ENCODE measurements at places on chromosomes 4 and X. TPM values are rescaled to one million over a fixed set of nuclear protein-coding genes. Genes with fewer than 3 reads are reported as not detected.

GRCh38 chrX:100407784-100408712, 2.0 kb downstream of the PCDH19 start:
- DNase-seq: no peak

GRCh38 chrX:40108162-40108958, 10.6 kb upstream of the BCOR start:
- DNase-seq: no peak

GRCh38 chr4:178937130-178937529, 1494.9 kb upstream of the AGA start:
- no peak for DNase-seq

DNA sequence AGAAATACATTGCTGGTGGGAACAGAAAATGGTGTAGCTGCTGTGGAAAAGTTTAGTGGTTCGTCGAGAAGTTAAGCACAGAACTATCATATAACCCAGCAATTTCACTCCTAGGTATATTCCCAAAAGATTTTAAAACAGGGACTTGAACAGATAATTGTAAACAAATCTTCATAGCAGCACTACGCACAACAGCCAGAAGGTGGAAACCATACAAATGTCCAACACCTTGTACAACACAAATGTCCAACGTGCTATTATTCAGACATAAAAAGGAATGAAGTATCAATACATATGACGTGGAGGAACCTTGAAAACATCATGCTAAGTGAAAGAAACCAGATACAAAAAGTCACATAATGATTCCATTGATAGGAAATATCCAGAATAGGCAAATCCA, 37.9 kb downstream of the CUL4B start:
- DNase-seq: no peak

DNA sequence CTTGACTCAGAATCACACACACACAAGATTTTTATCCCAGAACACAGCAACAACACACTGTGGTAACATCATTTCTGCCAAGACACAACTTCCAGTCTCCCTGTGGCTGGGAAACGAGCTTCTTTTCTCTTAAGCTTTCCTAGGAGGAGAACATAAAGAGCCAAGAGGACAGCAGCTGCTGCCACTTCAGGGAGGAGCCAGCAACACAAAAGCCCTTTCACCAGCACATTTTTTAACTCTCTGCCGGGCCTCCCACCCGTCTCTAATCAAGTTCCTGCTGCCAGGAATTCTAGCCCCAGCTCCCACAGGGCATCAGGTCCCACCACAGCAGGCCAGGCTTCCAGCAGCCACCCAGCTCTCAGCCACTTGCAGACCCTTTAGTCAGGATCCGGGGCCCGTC, 22.4 kb downstream of the FAT1 start:
- DNase-seq: no peak

- DNase-seq: no peak
These were observed 190.9 kb upstream of the PACRGL start for GRCh38 chr4:20509315-20509714.

- DNase-seq: no peak
These were observed 310.2 kb downstream of the UNC5C start for GRCh38 chr4:95238554-95238953.

- DNase-seq: no peak
These were observed 122.5 kb downstream of the ZNF827 start for GRCh38 chr4:145816091-145816490.

GRCh38 chr4:5448221-5448620, 260.1 kb downstream of the EVC2 start:
- DNase-seq: no peak

- no peak for DNase-seq
These were observed 67.7 kb downstream of the SMIM20 start for GRCh38 chr4:25981749-25982148.

- DNase-seq: no peak
These were observed 167.6 kb downstream of the ARHGAP10 start for GRCh38 chr4:147899512-147899911.

GRCh38 chr4:83832110-83832825, 296.4 kb downstream of the GPAT3 start:
- no peak for DNase-seq

DNA sequence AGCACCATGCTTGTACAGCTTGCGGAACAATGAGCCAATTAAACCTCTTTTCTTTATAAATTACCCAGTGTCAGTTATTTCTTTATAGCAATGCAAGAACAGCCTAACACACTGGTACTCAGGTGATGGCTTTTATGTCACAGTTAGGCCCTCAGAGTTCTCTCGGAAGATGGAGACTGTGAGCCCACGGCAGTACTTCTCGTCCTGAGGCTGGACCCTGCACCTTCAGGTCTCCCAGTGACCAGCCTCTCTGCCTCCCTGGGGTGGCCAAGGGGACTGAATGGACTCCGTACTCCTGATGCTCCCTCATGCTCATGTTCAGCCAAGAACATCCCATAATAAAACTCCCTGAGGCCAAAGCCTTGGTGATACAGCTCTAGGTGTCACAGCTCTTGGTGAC, 25.0 kb upstream of the PDLIM3 start:
- peak; percentile 50 for DNase-seq

The FGF13 gene
- 12.1 TPM for total RNA-seq

The MGARP gene
- 2.0 TPM for total RNA-seq
